ENCODE measurements at places on chromosomes 1 and 21. TPM values are rescaled to one million over a fixed set of nuclear protein-coding genes. Genes with fewer than 3 reads are reported as not detected.

DNA sequence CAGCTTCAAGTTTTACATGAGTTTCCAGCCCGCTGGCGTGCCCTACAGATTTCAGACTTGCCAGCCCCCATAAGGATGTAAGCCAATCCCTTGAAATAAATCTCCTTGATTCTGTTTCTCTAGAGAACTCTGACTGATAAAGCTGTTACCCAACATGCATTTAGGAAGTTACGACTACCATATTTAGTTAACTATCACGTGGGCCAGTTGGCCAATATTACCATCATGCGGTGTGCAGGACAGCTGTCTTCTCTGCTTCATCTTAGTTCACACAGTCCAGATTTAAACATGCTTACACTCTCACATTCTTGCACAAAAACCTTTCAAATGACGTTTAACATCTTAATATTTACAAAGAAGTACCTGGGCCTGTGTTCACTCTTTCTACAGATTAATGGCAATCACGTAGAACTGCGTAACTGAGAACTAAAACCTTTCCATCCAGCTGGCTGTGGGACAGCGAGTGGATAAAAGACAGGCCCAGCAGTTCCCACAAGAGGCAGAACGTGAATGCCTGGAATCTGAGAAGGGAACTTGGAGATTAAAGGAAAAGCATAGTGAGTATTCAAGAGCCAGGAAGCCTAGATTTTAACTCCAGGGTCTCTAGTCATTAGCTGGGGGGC is 20.8 kb downstream of the FAM177B start:
- no peak for DNase-seq

Gene C1orf115
- 35.3 TPM for total RNA-seq

Gene CA6
- total RNA-seq: not detected

GRCh38 chr1:107464827-107465226 is 324.0 kb downstream of the NTNG1 start:
- DNase-seq: no peak

DNA sequence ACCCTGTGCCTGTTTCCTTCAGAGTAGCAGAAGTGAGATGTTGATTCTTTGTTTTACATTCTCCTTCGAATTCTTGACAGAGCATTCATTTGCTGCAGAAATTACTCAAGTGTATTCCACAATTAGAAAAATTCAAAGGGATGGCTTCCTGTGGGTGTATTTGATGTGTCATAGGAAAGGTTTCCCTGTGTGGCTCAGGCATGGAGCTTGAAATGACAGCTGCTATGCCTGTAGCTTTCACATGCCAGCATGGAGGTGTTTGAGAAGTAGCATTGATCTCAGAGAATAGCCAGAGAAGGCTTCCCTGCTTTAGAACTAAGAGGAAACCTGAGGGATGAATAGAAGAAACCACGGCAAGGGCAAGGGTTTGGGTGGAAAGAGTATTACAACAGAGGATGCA is 317.2 kb upstream of the DEPDC1 start:
- no peak for DNase-seq

Gene TMEM51
- total RNA-seq: 14.7 TPM

- no peak for DNase-seq
These were observed 27.3 kb upstream of the GLIS1 start for GRCh38 chr1:53766194-53766742.

GRCh38 chr1:109040989-109041620 is 797 bp downstream of the WDR47 start:
- DNase-seq: no peak

GRCh38 chr1:219585837-219586455 is 27.0 kb downstream of the ZC3H11B start:
- DNase-seq: no peak

DNA sequence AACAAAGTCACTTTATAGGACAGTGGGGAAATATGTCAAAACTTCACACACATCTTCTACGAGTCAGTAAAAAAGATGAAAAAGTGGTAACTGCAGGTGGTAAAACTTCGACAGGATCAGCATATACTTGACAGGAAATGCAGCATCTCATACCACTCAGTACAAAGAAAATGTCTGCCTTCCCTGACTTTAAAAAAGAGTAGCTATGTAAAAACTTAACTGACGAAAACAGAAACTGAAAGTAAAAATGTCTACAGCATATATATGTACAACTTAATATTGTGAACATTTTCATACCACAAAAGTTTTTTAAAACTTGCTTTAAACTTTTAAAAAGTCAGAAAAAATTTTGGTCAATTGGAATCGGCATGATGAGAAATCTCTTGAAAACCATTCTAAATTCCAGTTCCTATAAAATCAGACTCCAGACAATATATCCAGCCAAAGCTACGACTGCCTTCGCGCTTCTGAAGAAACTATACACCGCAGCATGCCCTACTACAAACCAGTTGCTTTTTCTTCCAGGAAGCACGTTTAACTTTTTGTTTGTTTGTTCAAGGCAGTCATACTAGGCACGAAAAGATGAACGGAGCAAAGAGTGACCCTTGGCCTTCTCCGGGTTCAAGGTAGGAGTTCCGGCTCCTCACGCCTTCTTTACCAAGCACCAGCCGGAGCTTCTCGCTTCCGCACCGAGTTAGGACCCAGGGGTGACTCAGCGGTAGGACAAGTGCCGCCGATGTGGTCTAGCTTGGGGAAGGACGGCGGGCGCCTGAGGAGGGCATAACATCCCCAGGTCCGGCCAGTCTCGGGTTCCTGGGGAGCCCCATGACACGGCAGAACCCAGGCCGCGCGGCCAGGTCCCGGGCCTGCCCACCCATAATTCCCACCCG is 612 bp downstream of the PSMA5 start:
- no peak for DNase-seq

- DNase-seq: no peak
These were observed 70.2 kb downstream of the DAB1 start for GRCh38 chr1:57353654-57354053.

Gene HSD17B7
- 31.6 TPM for total RNA-seq

DNA sequence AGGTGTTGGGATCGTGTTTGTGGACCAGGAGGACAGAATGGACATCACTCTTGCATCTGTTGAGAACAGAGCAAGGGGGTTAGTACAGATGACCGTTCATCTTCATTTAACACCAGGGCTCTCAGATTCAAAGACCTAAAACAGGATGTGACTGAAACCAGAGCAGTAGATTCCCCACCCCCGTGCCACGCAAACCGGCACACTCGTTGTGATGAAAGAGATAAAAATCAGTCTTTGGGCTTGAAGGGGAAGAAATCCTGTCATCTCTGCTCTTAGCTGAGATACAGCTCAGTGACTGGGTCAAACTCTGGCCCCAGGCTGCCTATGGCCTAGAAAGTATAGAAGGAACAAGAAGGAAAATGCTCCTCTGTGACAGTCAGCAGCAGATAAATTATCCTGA is 146.2 kb upstream of the KRTAP19-8 start:
- DNase-seq: no peak

GRCh38 chr1:158019171-158019868 is 25.9 kb downstream of the KIRREL1 start:
- DNase-seq: no peak

Gene A3GALT2
- not detected for total RNA-seq

Gene TEX38
- not detected for total RNA-seq

Gene WDR4
- total RNA-seq: 18.4 TPM

DNA sequence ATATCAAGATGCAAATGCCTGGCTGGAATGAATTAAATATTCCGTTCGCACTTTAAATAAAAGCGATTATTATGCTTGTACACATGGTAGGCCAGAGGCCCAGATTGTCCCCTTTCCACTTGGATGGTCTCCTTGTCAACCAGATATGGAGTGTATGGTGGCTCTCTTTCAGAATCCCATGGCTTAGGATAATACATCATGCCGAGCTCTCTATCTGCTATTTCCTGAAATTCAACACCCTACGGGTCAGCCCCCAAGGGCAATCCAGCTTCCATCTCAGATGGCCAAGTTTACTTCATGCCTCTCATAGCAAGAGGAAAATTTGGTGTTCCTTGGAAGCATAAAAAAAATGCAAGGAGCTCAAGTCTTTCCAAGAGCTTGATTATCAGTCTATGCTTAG is 25.4 kb upstream of the FMO1 start:
- DNase-seq: no peak

GRCh38 chr1:27552911-27553420 is 51.0 kb downstream of the AHDC1 start:
- no peak for DNase-seq

- no peak for DNase-seq
These were observed 154.4 kb downstream of the HHAT start for GRCh38 chr1:210482945-210483617.

GRCh38 chr1:180247061-180247460 is 17.0 kb downstream of the LHX4 start:
- no peak for DNase-seq

Gene AIRE
- total RNA-seq: not detected

Gene NR0B2
- total RNA-seq: 2.5 TPM

- no peak for DNase-seq
These were observed 10.4 kb upstream of the ZNF669 start for GRCh38 chr1:247114351-247115140.

Gene SLAMF1
- 1.6 TPM for total RNA-seq

GRCh38 chr1:89957107-89957506 is 37.8 kb upstream of the ZNF326 start:
- no peak for DNase-seq

Gene RSPO1
- total RNA-seq: 9.1 TPM

- no peak for DNase-seq
These were observed 3.0 kb downstream of the IGSF21 start for GRCh38 chr1:18110598-18110939.

DNA sequence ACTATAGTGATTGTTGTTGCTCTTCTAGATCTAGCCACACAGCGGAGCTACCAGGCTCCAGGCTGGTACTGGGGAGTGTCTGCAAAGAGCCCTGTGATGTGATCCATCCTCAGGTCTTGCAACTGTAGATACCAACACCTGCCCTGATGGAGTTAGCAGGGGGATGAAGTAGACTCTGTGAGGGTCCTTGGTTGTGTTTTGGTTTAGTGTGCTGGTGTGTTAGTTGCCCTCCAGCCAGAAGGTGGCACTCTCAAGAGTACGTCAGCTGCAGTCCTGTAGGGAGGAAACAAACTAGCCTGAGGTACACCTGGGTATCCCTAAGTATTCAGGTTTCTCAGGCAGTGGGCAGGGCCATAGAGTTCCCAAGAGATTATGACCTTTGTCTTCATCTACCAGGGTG is 81.2 kb upstream of the TMPRSS2 start:
- no peak for DNase-seq

DNA sequence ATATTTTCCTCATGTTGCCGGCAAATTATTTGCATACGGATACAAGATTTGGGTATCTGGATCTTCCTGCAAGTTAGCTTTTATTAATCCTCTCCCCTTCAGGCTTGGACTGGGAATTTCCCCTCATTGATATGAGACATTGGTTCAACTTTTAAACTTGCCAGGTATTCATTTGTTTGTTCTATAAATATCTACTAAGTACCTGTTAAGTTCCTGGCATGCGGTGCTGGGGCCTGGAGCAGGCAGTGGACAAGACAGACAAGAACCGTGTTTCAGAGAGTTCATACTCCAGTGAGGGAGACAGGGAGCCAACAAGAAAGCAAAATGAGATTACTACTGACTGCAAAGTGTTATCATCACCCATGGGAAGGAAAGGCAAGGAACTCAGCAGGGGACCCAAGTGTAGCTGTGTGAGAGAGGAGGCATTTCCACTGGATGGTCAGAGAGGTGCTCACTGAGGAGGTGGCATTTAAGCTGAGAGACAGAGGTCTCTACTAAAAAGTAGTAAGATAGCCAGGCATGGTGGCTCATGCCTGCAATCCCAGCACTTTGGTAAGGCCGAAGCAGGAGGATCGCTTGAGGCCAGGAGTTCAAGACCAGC is 39.1 kb upstream of the FHAD1 start:
- peak; percentile 56 for DNase-seq

Gene TTC34
- total RNA-seq: 1.3 TPM

DNA sequence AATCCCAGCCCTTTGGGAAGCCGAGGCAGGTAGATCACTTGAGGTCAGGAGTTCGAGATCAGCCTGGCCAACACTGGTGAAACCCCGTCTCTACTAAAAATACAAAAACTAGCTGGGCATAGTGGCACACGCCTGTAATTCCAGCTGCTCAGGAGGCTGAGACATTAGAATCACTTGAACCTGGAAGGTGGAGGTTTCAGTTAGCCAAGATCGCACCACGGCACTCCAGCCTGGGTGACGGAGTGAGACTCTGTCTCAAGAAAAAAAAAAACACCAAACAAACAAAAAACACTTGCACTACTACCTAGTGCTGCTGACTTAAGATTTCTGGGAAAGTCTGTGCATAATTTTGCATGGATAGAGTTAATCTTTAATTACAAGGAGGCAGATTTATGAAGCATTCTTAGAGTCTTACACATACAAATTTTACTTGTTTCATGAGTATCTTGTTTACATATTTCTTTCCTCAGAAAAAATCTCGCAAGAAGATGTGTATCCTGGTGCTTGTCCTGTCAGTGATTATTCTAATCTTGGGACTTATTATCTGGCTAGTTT is 8.7 kb upstream of the PPP1R8 start:
- no peak for DNase-seq

DNA sequence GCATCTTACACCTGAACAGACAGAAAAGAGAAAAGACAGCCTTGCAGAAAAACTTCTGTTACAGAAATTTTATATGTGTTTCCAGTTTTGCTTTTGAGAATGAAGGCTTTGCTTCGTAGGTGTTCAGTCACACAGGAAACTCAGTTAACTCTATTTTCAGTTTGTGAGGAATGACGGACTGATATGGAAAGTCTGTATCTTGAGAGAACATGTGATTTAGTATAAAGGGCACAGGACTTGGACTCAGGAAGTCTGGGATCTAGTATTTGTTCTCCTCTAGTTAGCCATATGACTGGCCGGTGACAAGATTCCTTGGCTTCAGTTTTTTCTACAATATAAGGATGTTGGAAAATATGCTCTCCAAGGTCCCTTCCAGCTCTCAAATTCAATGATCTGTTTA is 149.1 kb downstream of the OLFM3 start:
- DNase-seq: no peak

- DNase-seq: no peak
These were observed 365.5 kb downstream of the PRDM2 start for GRCh38 chr1:14065486-14065885.

- DNase-seq: no peak
These were observed 137.6 kb upstream of the USP24 start for GRCh38 chr1:55352811-55353180.

Measured in upper lobe of right lung (tissue), 1 donor.